Suprapubic skin (tissue), 4 donors: ENCODE measurements at places on chromosomes 3 and 15.

GRCh38 chr15:45137703-45138102 lies 7.9 kb downstream of the DUOX1 start:
- DNase-seq: no peak

DNA sequence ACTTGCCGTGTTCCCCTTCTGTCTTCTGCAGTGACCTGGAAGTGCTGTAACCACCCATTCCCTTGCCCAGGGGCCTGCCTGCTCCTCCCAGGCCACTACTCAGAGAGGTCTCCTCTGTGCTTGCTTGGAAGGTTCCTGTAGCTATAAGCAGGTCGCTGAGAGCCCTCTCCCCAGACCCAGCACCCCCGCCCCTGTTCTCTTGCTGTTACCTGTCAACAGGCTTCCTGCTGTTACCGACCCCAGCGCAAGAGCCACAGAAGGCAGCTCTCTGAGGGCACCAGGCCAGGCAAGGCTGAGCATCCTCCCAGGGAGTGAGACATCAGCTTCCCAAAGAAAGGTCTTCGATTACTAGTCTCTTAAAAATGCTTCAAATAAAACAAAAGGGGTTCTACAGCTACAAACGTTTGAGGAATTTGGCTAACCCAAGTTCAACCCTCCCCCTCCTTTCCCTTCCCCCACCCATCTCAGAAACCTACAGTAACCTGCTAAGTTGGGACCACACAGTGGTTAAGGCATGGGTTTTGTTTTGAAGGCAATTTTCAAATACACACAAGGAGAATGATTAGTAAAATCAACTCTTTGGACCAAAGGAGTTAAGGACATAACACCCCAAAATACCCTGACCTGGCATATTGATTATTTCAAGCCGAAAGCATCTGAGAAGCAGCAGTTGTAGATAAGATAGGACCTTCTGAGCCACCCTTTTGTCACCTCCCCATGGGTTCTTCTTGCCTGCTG lies 74.9 kb upstream of the MFGE8 start:
- DNase-seq: no peak

GRCh38 chr3:162647321-162647720 lies 1150.7 kb downstream of the OTOL1 start:
- DNase-seq: no peak

DNA sequence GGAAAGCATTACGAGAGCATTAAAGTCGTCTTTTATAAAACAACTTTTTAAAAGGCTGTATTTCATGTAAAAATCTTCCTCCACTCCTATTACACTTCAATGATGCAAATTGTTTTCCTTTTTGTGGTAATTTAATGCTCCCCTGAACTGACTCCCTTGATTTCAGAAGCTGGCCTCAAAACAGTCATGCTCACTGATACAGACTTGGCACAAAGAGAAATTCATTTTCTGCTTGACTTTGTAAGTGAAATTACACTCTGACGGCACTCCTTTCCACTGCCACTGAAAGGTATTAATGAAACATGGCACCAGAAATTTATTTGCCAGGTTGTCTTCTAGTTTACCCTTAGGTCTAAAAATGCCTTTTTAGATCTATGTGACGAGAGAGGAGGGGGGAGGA lies 215.5 kb downstream of the LRRC3B start:
- no peak for DNase-seq

GRCh38 chr15:59299929-59300617 lies 72.6 kb downstream of the MYO1E start:
- DNase-seq: peak; percentile 87

DNA sequence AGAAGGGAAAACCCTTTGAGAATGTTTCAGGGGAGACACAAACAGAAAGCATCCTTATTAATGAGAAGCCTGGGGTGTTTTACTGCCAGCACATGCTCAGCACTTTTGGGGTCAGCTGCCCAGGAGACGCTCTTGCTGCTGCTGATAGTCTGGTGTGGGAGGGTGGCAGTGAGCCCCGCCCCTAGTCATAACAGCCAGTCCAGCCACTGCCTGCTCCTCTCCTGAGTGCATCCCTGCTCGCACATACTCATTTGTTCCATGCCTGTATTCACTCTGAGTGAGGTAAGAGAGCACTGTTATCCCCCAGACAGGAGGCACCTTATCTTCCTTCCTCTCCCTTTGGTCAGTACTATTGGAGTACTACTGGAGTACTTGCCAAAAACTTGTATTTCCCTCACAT lies 101.3 kb downstream of the ETFA start:
- no peak for DNase-seq

- no peak for DNase-seq
These were observed 25.9 kb downstream of the ETFA start for GRCh38 chr15:76285241-76285825.

- DNase-seq: peak; percentile 12
These were observed 413 bp downstream of the NUSAP1 start for GRCh38 chr15:41333026-41333562.

GRCh38 chr3:147699175-147699838 lies 290.1 kb downstream of the ZIC1 start:
- no peak for DNase-seq

GRCh38 chr3:11167590-11167989 lies 13.3 kb downstream of the HRH1 start:
- no peak for DNase-seq

DNA sequence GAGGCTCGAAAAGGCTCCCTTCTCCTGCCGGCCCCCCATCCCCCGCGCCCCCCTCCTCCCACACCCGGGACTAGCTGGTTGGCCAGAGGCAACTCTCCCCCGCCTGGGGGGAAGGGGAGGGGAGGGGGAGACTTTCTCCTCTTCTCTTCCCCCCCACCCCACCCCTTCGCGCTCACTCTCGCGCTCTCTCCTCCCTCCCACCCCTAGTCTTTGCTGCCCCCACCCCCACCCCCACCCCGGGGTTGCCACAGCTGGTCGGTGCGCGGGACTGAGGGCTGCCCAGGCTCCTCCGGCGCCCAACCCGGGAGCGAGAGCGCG lies 710 bp downstream of the MECOM start:
- DNase-seq: no peak

DNA sequence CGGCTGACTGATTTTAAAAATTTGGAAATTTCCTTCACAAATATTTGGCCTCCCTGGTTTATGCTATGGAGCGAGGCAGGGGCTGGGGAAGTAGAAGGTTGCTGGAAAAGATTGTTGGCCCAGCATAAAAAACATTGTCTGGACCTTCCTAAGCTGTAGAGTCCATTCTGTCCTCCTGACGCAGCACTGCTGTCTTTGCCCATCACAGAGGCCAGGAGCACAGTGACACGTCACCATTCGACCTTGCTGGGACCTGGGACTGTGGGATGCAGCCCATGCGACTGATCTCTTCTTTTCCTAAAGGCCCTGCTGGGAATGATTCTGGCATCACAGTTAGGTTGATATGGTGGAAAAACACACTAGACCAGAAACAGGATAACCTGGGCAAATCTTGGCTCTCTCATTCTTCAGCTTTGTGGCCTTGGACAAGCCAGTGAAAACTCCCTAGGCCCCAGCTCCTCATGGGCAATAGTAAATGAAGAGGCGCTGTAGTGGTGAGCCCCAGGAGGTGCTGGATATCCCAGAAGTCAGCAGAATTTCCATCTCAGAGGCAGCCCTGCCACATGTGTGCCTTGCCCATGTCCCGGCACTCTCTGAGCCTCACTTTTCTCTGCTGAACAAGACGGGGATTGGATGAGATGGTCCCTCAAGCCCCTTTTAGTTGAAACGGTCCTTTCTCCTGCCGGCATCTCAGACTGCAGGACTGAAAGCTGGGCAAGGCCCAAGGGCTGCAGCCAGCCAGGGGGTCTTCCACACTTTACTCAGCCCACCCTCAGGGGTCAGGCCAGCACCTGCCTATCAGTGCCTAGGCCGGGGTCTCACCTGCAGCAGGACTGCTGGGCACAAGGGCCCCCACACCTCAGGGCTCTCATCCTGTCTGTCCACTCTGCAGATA lies 69.6 kb downstream of the SENP2 start:
- DNase-seq: no peak

- DNase-seq: no peak
These were observed 277.4 kb downstream of the PLCL2 start for GRCh38 chr3:17162116-17162515.

GRCh38 chr15:89633585-89633984 lies 21.7 kb downstream of the KIF7 start:
- peak; percentile 56 for DNase-seq

DNA sequence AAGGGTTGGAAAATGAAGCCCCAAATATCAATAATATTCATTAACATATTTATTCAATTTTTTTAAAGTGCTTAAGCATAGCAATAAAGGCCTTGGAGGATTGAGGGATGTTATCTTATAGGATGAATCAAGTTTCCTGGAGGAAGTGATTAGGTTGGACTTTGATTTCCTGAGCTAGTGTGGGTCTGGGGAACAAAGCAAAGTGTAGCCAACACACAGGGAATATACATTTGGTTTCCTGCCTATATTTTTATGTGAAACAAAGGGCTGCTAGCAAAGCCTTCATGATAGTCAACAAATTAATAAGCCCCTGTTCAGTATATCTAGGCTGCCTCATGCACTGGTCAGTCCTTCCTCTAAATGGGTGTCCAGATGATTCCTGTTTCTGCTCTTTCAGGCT lies 261.1 kb upstream of the IL12A start:
- no peak for DNase-seq

DNA sequence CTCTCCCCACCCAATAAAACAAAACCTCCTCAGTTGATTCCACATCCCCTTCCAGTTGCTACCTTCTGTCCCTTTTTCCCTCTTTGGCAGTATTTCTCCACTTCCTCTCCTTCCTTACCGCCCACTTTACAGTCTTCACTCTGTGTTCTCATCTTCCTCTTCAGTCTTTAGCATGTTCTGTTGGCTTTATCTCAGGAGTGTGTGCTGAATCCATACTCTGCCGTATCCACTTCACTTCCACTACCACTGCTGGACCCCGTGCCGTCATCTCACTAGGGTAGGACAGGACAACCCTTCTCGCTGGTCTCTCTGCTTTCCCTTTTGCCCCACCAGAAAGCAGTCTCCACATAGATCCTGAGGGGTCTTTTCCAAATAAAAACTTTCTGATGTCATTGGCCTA lies 74.3 kb downstream of the FNDC3B start:
- no peak for DNase-seq

- no peak for DNase-seq
These were observed 5.6 kb downstream of the PDCD6IP start for GRCh38 chr3:33803894-33804526.

- no peak for DNase-seq
These were observed 1.0 kb upstream of the RYR3 start for GRCh38 chr15:33309602-33310276.

GRCh38 chr3:172836390-172836997 lies 86.0 kb downstream of the ECT2 start:
- DNase-seq: no peak

- DNase-seq: no peak
These were observed 403.0 kb upstream of the ONECUT1 start for GRCh38 chr15:53193149-53193548.

- no peak for DNase-seq
These were observed 64.9 kb upstream of the PIK3R4 start for GRCh38 chr3:130811557-130811956.

- no peak for DNase-seq
These were observed 218.1 kb downstream of the ADAMTSL3 start for GRCh38 chr15:83871808-83872559.

- DNase-seq: no peak
These were observed 17.8 kb downstream of the USP3 start for GRCh38 chr15:63522225-63522578.

- no peak for DNase-seq
These were observed 82.5 kb downstream of the CHST2 start for GRCh38 chr3:143201870-143202752.

GRCh38 chr15:101045835-101046691 lies 126.9 kb downstream of the LRRK1 start:
- DNase-seq: peak; percentile 46

DNA sequence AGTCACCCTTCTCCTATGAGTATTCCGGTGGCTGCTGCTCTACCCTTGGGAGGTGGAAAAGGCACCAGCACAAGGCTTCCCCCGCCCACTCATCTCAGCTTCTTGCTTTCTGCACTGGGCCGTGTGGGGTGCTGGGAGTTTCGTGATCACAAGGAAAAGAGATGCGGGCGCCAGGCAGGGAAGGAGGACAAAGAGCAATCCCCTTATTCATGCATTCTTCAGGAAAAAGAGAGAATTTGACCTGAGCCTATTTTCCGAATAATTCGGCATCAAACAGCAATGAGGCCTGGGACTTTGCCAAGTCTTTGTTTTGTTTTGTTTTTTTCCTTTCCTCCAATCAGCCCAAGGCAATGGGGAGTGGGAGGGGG lies 102.2 kb upstream of the LPP start:
- peak; percentile 85 for DNase-seq

DNA sequence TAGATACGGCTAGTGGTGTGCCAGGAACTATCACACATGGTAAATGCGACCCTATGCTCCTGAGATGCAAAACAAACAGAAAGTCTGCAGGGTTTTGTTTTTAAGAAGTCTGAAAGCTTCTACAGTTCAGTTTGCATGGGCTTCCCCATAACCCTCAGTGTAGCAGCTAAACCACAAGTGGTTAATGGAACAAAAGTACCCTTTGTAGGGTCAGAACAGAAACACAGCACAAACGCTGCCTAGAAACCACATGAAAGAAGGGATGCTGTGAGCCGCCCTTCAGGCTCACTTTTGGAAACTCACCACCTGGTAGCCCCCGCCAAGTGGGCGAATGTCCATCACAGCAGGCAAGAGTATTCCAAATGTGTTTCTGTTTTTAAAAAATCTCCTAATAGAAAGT lies 46.2 kb downstream of the CTDSPL start:
- DNase-seq: no peak

DNA sequence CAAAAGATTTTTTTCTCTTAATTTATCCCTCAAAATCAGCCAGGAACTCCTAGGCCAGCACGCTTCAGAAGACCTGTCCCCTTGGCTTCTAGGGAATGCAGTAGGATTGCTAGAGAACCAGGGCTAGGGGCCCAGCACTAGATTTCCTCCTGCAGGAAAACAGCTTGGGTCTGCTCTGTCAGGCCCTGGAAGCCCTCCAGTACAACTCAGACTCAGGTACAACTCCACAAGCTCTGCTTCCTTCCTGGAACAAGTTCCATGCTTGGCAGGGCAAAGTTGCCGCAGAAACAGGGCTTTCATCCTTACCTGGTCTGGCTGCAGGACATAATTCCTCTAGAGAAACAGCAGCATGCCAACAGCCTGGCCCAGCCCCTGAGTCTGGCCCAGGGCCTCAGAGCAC lies 96.1 kb upstream of the CTNNB1 start:
- DNase-seq: no peak

DNA sequence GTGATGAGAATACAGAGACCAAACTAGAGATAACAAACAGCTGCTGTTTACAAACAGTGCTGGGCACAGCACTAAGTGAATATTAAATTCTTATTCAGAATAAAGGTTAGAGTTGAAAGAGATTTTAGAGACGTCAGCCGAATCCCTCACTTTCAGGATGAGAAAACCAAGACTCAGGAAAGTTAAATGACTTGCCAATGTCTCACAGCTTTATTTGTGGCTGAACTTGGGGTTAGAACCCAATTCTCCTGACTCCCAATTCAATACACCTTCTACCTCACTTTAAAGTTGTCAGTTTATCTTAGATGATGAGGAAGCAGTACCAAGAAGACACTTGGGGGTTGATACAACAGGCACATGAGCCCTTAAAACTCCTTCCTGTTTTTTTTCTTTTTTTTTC lies 180.9 kb downstream of the GAP43 start:
- no peak for DNase-seq

GRCh38 chr3:119652306-119653033 lies 7.9 kb downstream of the POPDC2 start:
- DNase-seq: no peak
